ENCODE measurements at places on chromosomes 3 and 15.

DNA sequence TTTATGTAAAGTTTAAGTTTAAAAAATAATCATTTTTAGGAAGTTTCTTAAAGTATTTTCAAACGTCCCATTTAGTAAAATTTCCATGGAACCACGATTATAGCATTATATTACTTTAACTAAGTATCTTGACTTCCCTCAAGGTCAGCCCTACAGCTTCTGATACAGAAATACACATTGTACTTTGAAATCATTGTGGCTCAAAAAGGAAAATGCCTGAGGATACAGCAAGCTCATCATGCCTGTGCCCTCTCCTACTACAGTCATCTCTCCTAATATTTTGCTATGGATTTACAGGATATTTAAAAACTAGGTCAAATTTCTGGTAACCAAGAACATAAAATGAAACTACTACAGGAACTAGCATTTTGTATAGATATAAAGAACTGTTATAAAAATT lies 51.8 kb downstream of the GBE1 start:
- DNase-seq: no peak

GRCh38 chr3:184683900-184684560 lies 27.8 kb downstream of the MAGEF1 start:
- DNase-seq: no peak

GRCh38 chr3:195003006-195003892 lies 267.7 kb downstream of the XXYLT1 start:
- DNase-seq: no peak

- no peak for DNase-seq
Observed at GRCh38 chr15:83436513-83437158, 10.5 kb upstream of the SH3GL3 start.

- no peak for DNase-seq
Observed at GRCh38 chr15:74182131-74182530, 8.6 kb downstream of the ISLR start.

GRCh38 chr3:169477790-169478189 lies 185.7 kb downstream of the MECOM start:
- no peak for DNase-seq

GRCh38 chr15:81015621-81016488 lies 15.1 kb downstream of the TLNRD1 start:
- DNase-seq: no peak

Data from T-helper 17 cell (primary cell).